A549 treated with ZK216348 at 1 μM for 4 hours (cell line): ENCODE measurements at places on chromosomes 5 and 9. TPM values are rescaled to one million over a fixed set of nuclear protein-coding genes. Genes with fewer than 3 reads are reported as not detected.

Gene NR5A1
- 0.09 TPM in 1 of 5 replicates, not detected in the others for total RNA-seq

Gene PCDHGA6
- 0.05 to 0.29 TPM (median 0.20 TPM) in 5 replicates for total RNA-seq

Gene LCN1
- total RNA-seq, result 0.53 TPM in 1 of 5 replicates, not detected in the others

Gene PCDHAC2
- 3.3 to 7.4 TPM (median 4.4 TPM) in 5 replicates for total RNA-seq

Gene PDE6A
- 0.19 to 0.38 TPM (median 0.25 TPM) in 5 replicates for total RNA-seq

Gene LEAP2
- 0.58 to 1.4 TPM (median 1.0 TPM) in 5 replicates for total RNA-seq

Gene LYSMD3
- total RNA-seq, result 5.6 to 11.0 TPM (median 9.2 TPM) in 5 replicates

Gene ZMAT2
- 85.3 to 156 TPM (median 99.6 TPM) in 5 replicates for total RNA-seq

Gene PGM5
- total RNA-seq, result not detected in 5 replicates

Gene FGD3
- 0.13 to 0.36 TPM (median 0.17 TPM) in 5 replicates for total RNA-seq

Gene PCDHA5
- 0.59 to 0.91 TPM (median 0.69 TPM) in 5 replicates for total RNA-seq

Gene FAM221B
- not detected in 5 replicates for total RNA-seq

Gene DOCK2
- total RNA-seq, result 3.1 to 4.6 TPM (median 3.7 TPM) in 5 replicates

Gene SH3GL2
- total RNA-seq, result 0.05 to 0.21 TPM (median 0.13 TPM) in 3 of 5 replicates, not detected in the others

Gene RNF130
- total RNA-seq, result 36.9 to 45.0 TPM (median 42.5 TPM) in 5 replicates

Gene CDKN2B
- total RNA-seq, result not detected in 5 replicates

Gene NDUFB6
- 102 to 115 TPM (median 102 TPM) in 5 replicates for total RNA-seq

Gene CORO2A
- 0.65 to 1.2 TPM (median 1.0 TPM) in 5 replicates for total RNA-seq

Gene NME5
- total RNA-seq, result not detected in 5 replicates

Gene CYSRT1
- 2.8 to 5.4 TPM (median 4.2 TPM) in 5 replicates for total RNA-seq
